ENCODE measurements at places on chromosomes 4 and X.
A peak's percentile ranks its signal among the peaks of the same experiment; 100 is the strongest.

DNA sequence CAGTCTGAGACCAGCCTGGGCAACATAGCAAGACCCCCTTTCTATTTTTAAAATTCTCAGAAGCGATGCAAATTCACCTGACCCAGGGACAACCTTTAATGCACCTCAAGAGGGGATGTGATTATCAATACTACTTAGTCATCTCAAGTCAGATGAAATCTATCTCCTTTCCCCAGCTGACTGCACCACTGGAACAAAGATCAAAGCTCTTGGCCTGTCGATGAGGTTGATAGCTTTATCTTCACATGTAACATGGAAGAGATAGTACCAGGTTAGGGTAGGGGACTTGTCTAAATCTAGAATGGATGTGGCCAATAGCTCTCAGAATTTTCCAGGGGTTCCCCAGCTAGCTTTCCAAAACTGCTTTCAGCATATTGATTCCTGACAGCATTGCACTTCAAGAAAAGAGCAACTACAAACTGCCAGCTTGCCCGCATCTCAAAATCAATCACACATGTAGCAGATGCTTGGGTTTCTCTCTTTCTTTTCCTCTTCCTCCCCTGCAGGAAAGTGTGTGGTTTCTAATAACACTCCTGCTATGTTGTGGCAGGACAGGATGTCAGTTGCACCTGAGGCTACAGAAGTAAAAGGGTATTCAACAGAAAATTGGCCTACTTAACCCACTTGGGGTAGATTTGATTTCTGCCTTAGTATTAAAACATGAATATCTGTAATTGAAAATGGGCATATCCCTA is 12.2 kb upstream of the TMEM164 start:
- DNase-seq = no peak

DNA sequence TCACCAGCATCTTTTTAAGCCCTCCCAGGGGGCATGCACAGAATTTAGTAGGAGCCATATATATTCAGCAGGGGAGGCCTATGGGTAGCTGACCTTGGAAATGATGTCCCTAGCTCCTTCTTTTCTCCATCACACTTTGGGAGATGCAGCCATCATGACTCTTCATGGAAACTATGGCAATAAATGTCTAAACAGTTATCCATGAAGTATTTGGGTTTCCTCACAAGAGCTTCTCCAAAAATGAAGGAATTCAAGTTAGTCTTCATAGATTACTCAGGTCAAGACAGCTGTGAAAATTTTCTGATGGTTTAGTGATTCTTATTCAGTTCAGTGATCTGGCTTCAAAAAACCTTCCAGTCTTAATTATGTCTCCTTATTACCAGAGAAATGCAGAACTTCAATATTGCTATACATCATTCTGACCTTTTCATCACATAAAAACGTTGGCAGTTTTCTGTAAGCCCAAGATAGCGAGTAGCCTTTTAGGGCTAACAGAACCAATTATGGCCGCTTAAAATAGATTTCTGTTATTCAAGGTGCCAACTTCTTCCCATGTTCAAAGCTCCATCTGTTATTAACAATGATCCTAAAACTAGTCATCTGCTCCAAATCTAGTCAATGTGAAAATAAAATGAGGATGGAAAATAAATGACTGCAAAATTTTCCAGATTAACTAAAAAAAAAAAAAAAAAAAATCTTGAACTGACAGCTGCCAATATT is 52.5 kb downstream of the TMEM156 start:
- DNase-seq = no peak

DNA sequence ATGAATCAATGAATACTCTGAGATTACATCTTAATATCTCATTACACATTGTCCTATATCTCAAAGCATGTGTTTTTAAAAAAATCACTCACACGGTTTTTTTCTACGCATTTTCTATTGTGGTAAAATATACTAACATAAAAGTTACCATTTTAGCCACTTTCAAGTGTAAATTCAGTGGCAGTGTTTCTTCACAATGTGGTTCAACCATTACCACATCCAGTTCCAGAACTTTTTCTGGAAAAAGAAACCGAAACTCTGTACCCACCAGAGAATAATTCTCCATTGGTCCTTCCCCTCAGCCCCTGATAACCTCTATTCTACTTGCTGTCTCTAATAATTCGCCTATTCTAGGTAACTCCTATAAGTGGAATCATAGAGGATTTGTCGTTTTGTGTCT is 35.3 kb upstream of the ACSL1 start:
- DNase-seq = no peak

DNA sequence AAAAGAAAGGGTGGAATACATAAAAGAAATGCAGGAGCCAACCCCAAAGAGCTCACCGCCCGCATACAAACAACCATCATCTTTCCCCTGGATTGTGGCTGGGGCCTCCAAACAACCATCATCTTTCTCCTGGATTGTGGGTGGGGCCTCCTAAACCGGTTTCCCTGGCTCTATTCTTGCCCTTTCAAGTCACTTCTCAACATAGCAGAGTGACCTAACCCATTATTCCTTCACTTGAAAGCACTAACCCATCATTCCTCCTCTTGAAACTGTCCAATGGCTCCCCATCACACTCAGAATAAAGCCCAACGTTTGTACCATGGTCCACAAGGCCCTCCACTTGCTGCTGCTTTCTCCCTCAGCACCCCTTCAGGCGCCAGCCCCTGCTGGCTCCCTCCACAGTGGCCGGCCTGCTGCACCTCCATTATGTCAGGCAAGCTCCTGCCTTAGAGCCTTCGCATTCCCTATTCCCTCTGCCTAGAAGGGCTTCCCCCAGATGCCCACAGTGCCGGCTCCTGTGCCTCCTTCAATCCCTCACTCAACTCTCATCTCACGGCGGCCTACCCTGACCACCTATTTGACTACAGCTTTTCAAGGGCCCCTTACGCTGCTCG is 24.1 kb downstream of the SMIM43 start:
- DNase-seq = no peak

- no peak for DNase-seq
These were observed 3.5 kb downstream of the ZXDA start for GRCh38 chrX:57906790-57907189.

DNA sequence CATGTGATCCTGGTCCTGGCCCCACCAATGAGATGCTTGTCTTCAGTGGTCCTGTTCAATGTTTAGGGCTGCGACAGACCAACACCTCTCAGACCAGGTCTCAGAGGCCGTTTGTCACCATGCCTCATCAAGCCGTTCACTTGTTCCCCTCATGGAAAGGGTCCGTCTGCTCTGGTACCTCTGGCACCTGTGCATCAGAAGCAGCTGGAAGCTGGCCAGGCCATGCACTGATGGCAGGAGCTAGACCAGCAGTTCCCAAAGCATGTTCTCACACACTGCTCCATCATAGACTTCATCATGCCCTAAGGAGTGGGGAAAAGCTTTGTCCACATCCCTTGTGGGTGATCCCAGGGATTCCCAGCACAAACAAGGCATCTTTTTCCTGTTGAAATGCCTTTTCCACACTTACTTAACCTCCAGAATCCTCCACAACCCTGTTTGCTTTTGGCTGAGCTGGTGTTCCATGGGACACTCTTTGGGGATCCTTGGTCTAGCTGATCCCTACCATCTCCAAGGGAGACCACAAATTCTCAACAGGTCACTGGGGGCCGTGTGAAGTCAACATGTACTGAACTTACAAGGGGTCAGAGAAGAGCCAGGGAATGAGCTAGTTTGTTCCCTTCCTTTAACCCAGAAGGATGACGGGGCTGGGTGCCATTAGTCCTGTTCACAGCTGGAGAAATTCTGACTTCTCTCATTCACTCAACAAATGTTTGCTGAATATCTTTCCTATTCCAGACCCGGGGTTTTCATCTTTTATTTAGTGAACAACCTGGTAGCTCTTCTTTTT is 21.8 kb downstream of the SH3TC1 start:
- no peak for DNase-seq

DNA sequence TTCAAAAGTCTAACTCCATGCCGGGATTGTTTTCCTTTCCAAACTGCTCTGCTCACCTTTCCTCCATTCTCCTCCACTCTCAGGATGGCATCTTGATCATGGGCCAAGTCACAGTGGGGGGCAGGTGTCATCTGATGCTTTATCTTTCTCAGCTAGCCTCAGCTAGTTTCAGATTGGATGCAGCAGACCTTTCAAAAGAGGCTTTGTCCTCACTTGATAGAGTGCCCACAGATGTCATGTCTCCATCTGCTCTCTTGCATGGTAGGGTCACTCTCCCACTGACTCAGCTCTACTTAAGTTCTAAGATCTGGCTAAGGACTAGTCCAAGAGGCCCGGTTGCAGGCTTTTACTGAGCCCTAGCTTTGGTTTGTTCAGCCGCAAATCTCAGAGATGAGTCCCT is 341.8 kb upstream of the GALNT7 start:
- DNase-seq = no peak

DNA sequence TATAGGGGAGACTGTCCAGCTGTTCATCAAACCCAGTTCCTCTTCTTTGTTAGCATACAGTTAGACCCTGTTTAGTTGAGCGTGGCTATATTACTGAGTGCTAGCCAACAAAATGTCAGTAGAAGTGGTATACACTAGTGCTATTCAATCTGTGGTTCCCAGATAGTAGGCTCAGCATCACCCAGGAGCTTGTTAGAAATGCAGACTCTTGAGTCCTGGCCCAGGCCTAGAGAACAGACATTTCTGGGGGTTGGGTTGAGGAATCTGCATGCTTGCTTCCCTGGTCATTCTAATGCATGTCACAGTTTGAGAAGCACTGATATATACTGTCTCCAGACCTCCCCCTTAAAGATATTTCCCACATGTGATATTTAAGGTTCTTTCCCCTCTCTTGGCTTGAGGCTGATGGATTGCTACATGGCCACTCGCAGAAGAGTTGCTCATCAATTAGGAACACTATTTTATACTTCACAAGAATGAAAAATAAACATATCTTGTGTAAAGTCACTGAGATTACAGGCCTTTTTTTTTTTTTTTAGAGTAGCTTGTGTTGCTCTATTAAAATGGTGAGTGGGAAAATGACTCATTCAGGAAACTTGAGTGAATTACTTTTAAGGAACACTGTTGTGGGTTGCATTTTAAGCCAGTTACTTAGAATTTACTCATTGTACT is 289.0 kb downstream of the STIM2 start:
- DNase-seq = no peak

DNA sequence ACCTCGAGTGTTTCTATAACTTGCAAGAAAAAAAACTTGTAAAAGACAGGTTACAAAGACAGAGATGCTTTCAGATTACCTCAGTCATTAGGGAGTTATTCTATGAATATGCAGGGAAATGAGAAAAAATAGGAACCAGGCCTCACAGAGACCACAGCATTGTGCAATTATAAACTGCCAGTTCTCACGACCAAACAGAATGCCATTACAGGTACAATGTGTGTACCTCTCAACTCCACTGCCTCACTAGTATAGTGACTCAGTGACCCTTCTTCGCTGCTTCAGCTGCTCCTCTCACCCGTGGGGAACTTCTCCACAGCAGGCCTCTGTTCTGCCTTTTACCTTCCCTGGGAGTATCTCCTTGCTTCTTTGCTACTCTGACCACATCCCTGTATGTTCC is 2.3 kb upstream of the HTATSF1 start:
- no peak for DNase-seq

GRCh38 chr4:77852892-77853495 is 9.6 kb upstream of the MRPL1 start:
- DNase-seq = no peak

GRCh38 chrX:28351801-28352200 is 235.4 kb upstream of the IL1RAPL1 start:
- no peak for DNase-seq

DNA sequence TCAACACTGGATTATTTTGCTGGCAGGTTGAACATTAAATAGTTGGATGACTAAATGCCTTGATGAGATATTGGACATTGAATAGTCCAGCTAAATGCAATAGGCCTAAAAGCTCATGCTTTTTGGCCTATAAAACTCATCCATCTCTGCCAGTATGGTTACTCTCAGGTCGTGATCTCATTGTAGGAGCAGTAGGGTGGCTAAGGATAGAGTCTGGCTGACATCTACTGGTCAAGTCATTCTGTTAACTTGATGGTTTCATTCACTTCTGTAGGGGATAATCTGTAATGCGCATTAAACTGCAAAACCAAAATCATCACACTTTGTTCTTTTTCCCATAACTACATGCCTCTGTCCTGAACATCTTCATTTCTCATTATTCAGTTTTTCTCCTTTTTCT is 227.0 kb downstream of the DKK2 start:
- DNase-seq = no peak

DNA sequence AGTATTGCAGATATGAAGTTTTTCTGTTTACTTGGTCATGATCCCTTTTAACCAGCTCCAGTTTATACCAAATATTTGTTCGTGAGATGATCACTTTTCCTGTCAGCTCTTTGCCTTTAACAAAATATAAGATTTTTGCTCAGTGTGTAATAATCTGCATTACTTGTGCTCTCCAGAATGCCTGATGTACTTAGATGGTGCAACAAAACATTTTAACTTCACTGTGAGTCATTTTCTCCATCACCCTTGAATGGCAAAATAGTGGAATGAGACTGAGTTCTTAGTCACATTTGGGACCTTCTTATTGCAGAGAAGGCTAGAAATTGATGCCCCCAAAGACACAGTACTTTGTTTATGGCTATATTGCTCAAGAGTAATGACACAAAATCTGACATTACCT is 252.0 kb downstream of the FRMPD4 start:
- no peak for DNase-seq

- DNase-seq = no peak
These were observed 193.5 kb upstream of the AMOT start for GRCh38 chrX:113033966-113034680.

DNA sequence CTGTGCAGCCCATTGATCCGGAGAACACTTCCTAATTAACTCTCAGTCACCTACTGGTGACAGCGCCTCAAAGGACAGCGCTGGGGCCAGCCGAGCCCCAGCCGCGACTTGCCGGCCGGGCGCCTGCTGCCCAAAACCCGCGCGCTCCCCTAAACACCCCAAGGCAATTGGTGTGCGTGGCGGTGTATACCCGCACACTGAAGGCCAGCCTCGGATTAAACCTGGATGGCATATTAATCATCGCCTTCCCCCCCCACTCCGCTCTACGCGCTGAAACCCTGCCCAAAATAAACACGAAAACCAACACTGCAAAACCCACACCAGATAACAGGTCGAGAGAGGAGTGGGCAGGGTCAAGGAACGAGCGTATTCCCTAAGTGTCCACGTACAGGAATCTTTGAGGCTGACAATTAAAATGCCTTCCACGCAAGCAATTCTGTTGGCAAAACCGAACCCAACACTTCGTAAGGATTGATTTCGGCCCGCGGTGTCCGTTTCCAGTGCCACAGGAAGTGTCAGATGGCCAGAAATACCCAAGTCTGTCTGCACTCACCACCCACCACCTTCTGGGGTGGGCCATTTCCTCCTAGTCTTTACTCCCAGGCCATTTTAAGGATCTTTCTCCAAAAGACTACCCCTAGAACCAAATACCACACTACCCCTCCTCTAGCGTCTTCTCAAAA is 2.7 kb downstream of the BCOR start:
- no peak for DNase-seq

GRCh38 chr4:14091966-14092365 is 464.4 kb upstream of the BOD1L1 start:
- DNase-seq = no peak

DNA sequence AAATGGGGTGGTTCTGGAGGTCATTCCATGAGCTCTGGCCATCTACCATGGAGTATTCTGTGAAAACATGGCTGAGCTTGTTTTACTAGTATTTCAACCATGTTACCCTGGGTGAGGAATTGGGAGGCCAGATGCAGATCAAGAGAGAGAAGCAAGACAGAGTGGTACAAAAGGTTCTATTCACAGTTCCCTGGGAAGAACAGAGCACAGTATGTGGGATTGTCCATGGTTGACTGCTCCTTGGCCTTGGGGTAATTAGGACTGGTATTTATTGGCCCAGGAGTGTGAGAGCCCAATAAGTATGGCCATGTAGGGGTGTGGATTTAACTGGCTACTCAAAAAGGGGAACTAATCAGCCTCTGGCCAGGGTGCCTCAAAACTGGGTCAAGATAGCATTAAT is 239.7 kb upstream of the GATB start:
- no peak for DNase-seq

GRCh38 chr4:185567381-185568376 is 32.4 kb upstream of the PDLIM3 start:
- peak; percentile 74 for DNase-seq

Data from head of caudate nucleus (tissue), 42 donors.